ENCODE measurements at places on chromosomes 3 and 15. TPM values are rescaled to one million over a fixed set of nuclear protein-coding genes. Genes with fewer than 3 reads are reported as not detected.
A peak's percentile ranks its signal among the peaks of the same experiment; 100 is the strongest.

DNA sequence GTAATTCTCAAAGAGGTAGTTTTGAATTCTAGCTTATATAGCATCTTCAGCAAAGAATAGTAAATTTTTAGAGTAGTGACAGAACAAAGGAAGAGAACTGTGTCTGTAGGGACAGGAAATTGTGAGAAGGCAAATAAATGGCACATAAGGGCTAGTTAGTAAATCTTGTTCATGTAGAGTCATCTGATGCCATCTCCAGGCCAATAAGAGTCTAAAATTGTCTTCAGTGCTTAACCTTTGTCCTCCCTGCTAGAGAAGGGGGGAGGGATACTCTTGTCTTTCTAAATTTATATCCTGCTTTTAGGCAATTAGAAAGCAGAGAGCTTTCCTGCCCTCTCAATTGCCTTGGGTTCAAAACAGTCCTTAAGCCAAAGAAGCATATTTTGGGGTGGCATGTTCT, 87.0 kb upstream of the DNAJC19 start:
- no peaks in the 10 kb centered on the region for H3K4me1 ChIP-seq
- H3K4me3 ChIP-seq = no peak overlapping the region
- no peak for DNase-seq
- H3K27me3 ChIP-seq = no peaks in the 10 kb centered on the region

- H3K4me1 ChIP-seq = no peaks in the 10 kb centered on the region
- DNase-seq = no peak
- H3K4me3 ChIP-seq = no peak overlapping the region
- H3K27ac ChIP-seq = no peak overlapping the region
- H3K27me3 ChIP-seq = no peaks in the 10 kb centered on the region
These were observed 144.9 kb downstream of the EPHB1 start for GRCh38 chr3:134939978-134940377.

DNA sequence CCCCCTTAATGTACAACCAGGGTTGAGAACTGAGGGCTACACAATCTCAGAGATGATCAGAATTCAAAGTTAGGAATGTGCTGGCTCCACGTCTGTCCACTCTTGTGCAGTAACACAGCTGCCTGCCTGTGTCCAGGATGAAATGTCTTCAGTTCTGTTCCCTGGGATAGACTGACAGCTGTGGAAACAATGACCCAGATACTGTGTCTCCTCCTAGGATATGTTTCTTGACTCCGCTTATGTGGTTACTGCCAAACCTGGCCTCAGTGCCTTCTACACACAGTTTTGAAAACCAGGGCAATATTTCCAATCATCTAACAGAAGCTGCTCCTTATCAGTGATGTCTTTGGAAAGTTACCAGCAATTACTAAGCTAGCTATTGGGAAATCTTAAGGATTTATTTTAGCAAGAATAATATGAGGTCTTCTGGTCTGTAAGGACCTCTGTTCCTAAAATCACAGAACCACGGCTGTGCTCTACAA, 67.6 kb downstream of the NOX5 start:
- DNase-seq = no peak
- H3K36me3 ChIP-seq = no peaks in the 10 kb centered on the region
- H3K4me3 ChIP-seq = no peak overlapping the region
- H3K27me3 ChIP-seq = no peaks in the 10 kb centered on the region

DNA sequence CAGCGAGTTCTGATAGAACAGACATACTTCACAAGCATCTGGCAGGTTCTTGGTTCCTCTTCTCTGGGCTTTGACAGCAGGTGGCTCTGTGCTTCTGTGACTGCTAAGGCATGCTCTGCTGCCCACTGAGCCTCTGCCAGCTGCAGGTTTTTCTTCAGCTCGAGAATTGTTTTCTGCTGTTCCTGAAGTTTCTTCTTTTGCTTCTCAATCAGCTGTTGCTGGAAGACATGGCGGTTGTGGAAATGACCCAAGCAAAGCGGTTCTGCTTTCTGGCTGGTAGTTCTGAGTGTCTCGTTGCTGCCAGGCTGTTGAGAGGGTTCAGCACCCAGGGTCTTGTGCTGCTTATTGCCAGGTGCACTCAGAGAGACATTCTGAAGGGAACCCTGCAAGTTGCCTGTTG, 50.8 kb downstream of the CCDC191 start:
- H3K27me3 ChIP-seq = no peaks in the 10 kb centered on the region
- DNase-seq = no peak
- no peak overlapping the region for H3K27ac ChIP-seq
- no peak overlapping the region for H3K4me3 ChIP-seq
- H3K36me3 ChIP-seq = peaks cover 14% of the 10 kb centered on the region

DNA sequence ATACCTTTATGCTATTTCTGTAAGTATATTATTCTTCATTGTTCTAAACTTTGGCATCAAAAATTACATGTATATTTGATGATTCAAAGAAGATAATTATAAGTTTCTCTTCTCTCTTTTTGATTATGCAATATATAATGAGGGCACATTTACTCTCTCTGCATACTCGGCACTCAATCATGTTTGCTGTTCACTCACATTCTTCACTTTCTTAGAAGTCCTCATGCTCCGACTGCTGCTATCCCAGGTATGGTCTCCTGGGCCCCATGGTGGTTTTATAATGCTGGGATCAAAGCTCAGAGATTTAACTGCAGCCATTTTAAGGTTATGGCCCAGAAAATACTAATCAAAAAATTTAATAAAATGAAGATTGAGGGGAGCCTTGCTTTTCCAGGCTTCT, 529.7 kb upstream of the IL12A start:
- H3K27me3 ChIP-seq = no peaks in the 10 kb centered on the region
- H3K27ac ChIP-seq = no peak overlapping the region
- H3K4me3 ChIP-seq = no peak overlapping the region

DNA sequence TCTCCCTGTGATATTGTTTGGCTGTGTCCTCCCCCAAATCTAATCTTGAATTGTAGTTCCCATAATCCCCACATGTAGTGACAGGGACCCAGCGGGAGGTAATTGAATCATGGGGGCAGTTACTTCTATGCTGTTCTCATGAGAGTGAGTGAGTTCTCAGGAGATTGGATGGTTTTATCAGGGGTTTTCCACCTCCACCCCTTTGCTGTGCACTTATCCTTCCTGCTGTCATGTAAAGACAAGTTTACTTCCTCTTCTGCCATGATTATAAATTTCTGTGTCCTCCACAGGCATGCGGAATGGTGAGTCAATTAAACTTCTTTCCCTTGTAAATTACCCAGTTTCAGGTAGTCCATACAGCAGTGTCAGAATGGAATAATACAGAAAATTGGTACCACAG, 24.7 kb downstream of the TUSC7 start:
- H3K27me3 ChIP-seq = no peaks in the 10 kb centered on the region
- H3K27ac ChIP-seq = no peak overlapping the region
- no peak for DNase-seq
- no peak overlapping the region for H3K4me3 ChIP-seq
- no peaks in the 10 kb centered on the region for H3K36me3 ChIP-seq

GRCh38 chr3:189937302-189938127, 183.2 kb downstream of the P3H2 start:
- peaks cover 3% of the 10 kb centered on the region for H3K4me1 ChIP-seq
- H3K27ac ChIP-seq = no peak overlapping the region
- no peaks in the 10 kb centered on the region for H3K36me3 ChIP-seq
- H3K4me3 ChIP-seq = no peak overlapping the region
- H3K27me3 ChIP-seq = no peaks in the 10 kb centered on the region
- DNase-seq = no peak

- H3K4me3 ChIP-seq = no peak overlapping the region
- H3K27me3 ChIP-seq = no peaks in the 10 kb centered on the region
- H3K4me1 ChIP-seq = no peaks in the 10 kb centered on the region
These were observed 95.1 kb upstream of the ZBED2 start for GRCh38 chr3:111690242-111690641.

DNA sequence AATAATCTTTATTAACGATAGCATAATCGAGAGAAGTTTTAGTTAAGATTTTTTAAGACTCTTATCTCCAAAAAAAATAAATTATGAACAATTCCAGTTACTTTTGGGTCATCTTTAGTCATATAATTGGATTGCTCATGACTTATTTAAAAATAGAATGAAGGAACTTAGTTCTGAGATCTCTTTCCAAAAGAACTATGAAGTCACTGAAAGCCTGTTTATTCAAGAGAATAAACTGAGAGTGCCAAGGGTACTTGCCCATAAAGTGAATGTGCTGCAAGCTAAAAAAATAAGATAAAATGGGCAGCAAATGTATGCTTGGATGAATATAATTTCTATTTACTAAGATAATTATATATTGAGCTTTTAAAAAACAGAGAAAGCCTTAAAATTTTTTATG, 176.5 kb upstream of the PLSCR5 start:
- H3K4me3 ChIP-seq = no peak overlapping the region
- no peaks in the 10 kb centered on the region for H3K36me3 ChIP-seq
- no peaks in the 10 kb centered on the region for H3K27me3 ChIP-seq

- H3K36me3 ChIP-seq = no peaks in the 10 kb centered on the region
- H3K4me3 ChIP-seq = no peak overlapping the region
- no peaks in the 10 kb centered on the region for H3K27me3 ChIP-seq
These were observed 272.6 kb downstream of the CLSTN2 start for GRCh38 chr3:140207541-140207940.

GRCh38 chr3:8301977-8302735, 199.5 kb upstream of the LMCD1 start:
- H3K4me1 ChIP-seq = no peaks in the 10 kb centered on the region
- H3K36me3 ChIP-seq = no peaks in the 10 kb centered on the region
- H3K27ac ChIP-seq = no peak overlapping the region
- DNase-seq = no peak
- no peaks in the 10 kb centered on the region for H3K27me3 ChIP-seq

DNA sequence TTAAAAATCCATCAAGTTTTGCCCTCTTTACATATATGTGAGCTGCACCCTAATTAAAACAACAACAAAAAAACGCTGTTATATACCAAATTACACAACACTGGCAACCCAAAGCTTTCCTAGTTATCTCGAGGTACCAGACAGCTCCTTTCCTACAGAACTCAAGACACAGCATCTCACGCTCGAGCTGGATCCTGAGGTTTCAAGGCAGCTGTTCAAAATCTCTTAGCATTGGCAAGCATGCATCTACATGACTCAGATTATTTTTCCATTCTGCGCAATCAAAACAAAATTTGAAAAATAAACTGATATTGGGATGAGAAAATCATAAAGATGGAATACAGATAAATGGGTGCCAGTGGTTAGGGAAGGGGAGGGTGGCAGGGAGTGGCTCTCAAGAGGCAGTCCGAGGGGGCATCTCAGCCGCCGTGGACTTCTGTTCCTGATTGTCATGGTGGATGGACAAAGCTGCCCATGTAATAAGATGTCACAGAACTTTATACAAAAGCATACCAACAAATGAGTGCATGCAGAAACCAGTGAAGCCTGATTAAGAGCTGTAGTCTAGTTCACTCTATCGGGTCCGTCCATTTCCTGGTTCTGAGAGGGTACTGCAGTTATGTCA, 91.5 kb downstream of the ADAMTS17 start:
- DNase-seq = peak; percentile 28
- no peaks in the 10 kb centered on the region for H3K36me3 ChIP-seq
- no peaks in the 10 kb centered on the region for H3K27me3 ChIP-seq

DNA sequence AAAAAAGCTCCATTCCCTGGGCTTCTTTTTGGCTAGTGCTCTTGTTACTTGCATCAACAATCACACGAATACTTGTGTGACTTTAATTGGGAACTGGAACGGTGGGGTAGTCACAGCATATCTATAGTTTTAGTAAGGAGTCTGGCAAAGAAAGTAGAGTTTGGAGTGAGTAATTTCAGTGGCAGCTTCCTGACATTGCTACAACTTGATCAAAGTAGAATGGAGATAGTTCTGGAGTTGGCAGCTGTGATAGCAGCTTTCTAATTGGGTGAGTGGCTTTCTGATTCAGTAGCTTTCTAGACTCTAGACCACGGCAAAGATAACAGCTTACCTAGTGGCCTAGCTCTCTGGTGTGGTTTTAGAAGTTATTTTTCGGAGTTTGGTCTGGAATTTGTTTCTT, 475.0 kb downstream of the TUSC7 start:
- no peak for DNase-seq
- no peaks in the 10 kb centered on the region for H3K4me1 ChIP-seq

- H3K27me3 ChIP-seq = no peaks in the 10 kb centered on the region
- H3K36me3 ChIP-seq = no peaks in the 10 kb centered on the region
- DNase-seq = no peak
- no peak overlapping the region for H3K27ac ChIP-seq
- no peak overlapping the region for H3K4me3 ChIP-seq
These were observed 148.7 kb upstream of the TGFBR2 start for GRCh38 chr3:30457726-30458125.

- no peaks in the 10 kb centered on the region for H3K27me3 ChIP-seq
- H3K27ac ChIP-seq = no peak overlapping the region
- no peak overlapping the region for H3K4me3 ChIP-seq
- H3K36me3 ChIP-seq = no peaks in the 10 kb centered on the region
These were observed 78.4 kb downstream of the WDR72 start for GRCh38 chr15:53681056-53681455.

DNA sequence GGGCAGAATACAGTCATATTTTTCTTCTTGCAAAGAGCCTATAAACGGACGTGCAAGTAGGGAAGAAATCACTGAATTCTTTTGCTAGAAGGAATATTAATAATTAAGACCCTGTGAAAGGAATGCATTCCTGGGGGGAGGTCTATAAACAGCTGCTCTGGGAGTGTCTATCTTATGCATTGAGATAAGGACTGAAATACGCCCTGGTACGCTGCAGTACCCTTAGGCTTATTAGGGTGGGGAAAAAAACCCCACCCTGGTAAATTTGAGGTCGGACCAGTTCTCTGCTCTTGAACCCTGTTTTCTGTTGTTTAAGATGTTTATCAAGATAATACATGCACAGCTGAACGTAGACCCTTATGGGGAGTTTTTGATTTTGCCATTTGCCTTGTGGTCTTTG, 100.0 kb upstream of the KBTBD8 start:
- H3K27me3 ChIP-seq = no peaks in the 10 kb centered on the region
- no peaks in the 10 kb centered on the region for H3K4me1 ChIP-seq
- DNase-seq = no peak
- H3K36me3 ChIP-seq = no peaks in the 10 kb centered on the region

GRCh38 chr3:43870120-43870519, 179.4 kb downstream of the ABHD5 start:
- H3K4me3 ChIP-seq = no peak overlapping the region
- no peaks in the 10 kb centered on the region for H3K36me3 ChIP-seq
- H3K27ac ChIP-seq = no peak overlapping the region
- no peaks in the 10 kb centered on the region for H3K27me3 ChIP-seq
- H3K4me1 ChIP-seq = no peaks in the 10 kb centered on the region

DNA sequence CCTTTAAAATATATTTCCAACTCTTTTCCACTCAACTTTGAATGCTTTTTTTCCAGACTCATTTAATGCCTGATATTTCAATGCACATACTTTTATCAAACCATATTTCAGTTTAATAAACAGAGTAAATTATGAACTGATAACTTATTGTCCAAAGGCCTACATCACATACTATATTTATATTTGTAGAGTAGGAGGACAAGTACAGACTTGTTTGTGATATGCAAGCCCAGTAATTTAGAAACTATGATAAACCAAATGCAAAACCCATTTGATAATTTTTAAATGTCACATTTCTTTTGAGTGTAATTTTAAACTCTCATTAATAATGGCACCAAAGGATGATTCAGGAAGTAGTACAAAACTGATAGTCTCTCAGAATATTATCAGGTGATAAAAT, 3.3 kb downstream of the RFX7 start:
- DNase-seq = no peak
- peaks cover 6% of the 10 kb centered on the region for H3K4me1 ChIP-seq
- no peaks in the 10 kb centered on the region for H3K27me3 ChIP-seq
- no peak overlapping the region for H3K4me3 ChIP-seq

CYP8B1 gene
- total RNA-seq = not detected

RLBP1 gene
- not detected for total RNA-seq

MST1R gene
- 177 TPM for total RNA-seq

MEIS2 gene
- 26.3 TPM for total RNA-seq

SLC38A3 gene
- total RNA-seq = not detected

LEKR1 gene
- not detected for total RNA-seq

BNC1 gene
- total RNA-seq = not detected

CPN2 gene
- total RNA-seq = not detected

GRM7 gene
- not detected for total RNA-seq

All from Peyer's patch (tissue), 4 donors.